ENCODE measurements at places on chromosomes 3 and 15.

DNA sequence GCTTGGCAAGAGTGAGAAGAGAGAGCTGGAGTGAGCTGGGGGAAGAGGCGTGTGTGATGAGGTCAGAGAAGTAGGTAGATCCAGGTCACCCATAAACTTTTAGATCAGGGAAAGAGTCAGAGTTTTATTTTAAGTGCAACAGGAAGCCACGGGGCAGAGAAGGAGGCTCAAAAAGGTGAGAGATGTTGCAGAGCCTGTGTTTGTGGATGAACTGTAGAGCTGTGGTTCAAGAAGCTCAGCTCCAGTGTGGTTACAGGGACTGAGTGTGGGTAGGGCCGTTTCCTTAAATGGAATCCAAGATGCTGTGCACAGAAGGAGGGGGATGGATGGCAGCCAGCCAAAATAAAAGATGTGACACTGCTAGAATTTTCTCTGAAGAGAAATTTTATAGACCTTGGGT is 337.2 kb downstream of the SATB1 start:
- DNase-seq = no peak

DNA sequence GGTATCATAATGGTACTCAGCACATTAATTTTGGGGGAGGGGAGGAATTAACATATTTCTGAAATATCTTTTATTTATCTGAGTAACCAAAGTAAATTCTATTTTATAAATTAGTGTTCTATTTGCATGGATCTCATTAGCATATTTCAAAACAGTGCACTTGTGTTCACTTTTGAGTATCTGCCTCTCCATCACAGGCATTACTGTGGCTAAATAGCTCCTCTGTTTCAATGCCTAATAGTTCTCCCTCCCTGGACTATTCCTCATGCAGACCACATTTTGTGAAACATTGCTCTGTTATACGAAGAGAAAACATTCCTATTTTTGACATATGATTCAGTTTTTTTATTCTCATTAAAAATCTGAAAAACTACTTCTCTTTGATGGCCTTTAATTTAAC is 1127.8 kb downstream of the TUSC7 start:
- no peak for DNase-seq

DNA sequence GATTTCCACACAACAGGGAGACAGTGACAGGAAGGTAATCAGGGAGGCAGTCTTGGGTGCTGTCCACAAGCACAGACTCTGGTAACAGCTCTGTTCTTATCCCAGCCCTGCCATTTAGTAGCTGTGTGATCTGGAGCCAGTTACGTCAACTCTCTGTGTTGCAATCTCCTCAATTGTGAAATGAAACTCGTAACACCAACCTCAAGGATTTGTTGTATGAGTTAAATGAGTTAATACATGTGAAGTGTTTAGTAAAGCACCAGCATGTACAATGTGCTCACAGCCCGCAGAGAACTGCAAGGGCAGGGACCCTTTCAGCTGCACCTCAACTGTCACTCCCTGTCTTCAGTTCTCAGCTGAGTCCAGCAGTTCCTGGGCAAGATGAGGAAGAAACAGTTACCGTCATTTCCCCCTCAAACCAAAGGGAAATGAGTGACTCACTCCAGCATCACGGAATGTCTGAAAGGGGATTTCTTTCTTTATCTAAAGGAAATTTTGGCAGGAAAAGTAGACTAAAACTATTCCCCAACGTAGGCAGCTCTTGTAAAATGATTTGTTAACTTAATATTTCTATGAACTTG is 39.9 kb upstream of the MB21D2 start:
- DNase-seq = no peak

DNA sequence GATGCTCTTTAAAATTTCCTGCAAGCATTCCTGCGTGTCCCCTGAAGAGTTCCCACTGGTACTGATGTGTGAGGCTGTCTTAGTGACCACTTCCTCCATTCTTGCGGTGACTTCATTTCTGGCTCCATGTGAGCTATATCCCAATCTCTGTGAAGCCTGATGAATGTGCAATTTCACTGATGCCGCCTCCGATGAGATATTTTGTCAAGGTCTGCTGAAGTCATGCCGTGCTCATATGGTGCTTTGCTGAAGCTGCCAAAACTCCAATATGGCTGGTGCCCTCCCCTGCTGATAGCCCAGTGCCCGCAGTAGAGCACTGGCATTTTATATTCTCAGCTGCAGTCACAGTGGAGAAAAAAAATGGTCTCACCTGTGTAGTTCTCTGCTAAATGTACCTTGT is 271.5 kb downstream of the EFHB start:
- DNase-seq = no peak

DNA sequence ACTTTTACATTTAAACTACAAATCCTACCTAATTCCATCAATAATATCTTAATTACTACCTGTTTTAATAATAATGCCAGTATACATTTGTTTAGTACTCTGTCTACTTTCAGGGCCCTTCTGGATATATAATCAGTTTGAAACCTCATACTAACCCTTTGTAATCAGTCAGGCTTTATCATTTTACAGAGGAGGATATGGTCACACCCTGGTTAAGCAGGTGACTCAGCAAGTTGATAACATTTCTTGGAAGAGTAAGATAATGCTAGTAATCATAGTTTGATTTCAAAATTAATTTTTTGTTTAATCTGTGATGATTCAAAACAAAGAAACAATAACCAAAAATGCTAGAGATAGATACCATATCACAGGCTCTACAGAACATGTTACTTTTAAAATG is 208.2 kb upstream of the MANF start:
- no peak for DNase-seq

DNA sequence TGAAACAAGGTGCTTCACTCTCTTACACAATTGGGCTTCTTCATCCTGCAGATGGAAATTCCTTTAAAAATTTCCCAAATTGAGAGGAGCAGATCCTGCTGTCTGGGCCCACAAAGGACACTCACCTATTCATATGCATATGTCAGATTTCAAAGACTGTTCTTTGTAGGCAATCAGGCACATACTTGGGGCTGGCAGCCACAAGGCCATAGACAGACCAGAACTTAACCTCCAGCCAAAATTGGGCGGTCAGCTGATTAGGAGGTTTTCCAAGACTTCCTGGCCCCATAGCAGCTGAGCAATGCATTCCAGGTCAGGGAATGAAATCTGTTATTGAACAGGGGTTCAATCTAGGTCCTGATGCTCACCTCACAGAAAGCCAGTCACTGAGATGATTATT is 15.0 kb upstream of the HPS3 start:
- DNase-seq = no peak

- no peak for DNase-seq
Measured at GRCh38 chr3:8197384-8197783, 304.2 kb upstream of the LMCD1 start.

DNA sequence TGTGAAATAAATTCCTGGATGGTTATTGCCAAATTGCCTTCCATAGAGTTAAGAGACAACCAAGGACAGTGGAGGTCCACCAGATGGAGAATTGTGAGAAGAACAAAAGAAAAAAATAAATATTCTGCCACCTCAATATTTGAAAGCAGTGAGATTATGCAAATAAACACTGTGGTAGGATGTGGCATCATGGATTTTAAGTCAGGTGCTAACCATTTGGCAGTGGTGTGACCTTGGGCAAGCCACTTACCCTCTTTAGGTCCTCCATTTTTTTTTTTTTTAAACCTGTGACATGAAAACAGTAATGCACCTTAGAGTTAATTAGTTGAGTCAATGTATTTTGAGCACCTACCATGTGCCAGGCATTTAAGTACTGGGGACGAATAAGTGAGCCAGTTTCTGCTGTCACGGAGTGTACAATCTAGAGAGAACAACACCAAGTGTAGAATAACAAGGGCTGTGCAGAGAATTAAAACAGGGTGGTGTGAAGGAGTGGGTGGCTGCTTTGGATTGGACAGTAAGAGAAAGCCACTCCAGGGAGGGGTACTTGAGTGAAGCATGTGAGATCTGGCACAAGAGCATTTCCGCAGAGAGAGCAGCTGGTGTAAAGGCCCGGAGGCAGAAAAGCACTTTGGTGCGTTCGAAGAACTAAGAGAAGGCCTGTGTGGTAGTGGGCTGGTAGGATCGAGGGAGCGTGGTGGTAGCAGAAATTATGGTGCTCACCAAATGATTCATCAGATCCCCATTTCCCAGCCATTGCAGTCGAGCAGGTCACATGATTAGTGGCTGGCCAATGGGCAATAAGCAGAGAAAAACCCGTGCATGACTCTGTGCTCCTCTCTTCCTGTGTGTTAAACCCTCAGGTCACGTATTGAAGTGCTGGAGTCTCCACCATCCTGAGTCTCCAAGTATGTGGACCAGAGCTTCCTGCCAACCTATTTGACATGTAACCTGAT is 39.2 kb downstream of the CCK start:
- no peak for DNase-seq
